GM23338 (cell line): ENCODE measurements at places on chromosomes 12 and 14.

- no peak for DNase-seq
Observed at GRCh38 chr12:105860561-105861207, 278.1 kb downstream of the NUAK1 start.

DNA sequence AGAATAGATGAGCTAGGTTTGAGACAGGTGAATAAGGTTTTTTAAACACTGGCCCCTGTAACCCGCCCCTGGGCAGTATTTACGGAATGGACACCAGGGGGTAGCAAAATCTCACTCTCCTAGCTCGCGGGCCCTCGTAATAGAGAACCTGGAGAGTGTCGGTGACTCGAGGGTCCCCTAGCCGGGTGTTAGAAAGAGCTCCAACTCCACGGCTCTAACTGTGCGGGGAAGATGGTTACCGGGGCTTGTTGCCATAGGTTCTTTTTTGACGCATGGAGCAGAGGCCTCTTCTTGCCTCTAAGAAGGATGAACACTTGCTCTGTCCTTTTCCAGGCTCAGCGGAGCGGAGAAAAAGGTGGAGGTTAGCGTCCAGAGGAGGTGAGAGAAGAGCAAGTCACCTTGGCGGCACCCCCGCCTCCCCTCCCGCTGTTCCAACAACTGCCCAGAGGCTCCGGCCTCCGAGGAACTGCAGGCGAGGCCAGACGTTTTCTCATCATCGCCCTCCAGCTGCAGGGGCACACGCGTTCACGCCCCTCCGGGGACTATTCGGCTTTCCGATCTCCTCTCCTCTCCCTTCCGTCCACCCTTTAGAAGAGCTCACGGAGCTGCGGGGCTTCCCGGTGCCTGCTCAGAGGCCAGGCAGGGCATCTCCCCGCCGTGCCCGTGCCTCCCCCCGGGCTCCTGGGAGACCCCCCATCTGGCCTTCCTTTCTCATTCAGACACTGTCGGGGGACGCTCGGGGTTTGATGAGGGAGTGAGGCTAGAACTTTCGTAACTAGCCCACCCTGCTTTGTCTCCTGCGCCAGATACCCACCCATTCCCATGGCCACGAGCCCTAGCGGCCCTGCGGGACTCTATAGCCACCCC is 1.4 kb upstream of the ARHGEF40 start:
- peak; percentile 88 for DNase-seq

- no peak for DNase-seq
Observed at GRCh38 chr12:86698641-86698980, 442.4 kb upstream of the MGAT4C start.

- no peak for DNase-seq
Observed at GRCh38 chr14:88599326-88599725, 36.5 kb downstream of the ZC3H14 start.

- no peak for DNase-seq
Observed at GRCh38 chr12:25013061-25013460, 64.2 kb upstream of the BCAT1 start.

DNA sequence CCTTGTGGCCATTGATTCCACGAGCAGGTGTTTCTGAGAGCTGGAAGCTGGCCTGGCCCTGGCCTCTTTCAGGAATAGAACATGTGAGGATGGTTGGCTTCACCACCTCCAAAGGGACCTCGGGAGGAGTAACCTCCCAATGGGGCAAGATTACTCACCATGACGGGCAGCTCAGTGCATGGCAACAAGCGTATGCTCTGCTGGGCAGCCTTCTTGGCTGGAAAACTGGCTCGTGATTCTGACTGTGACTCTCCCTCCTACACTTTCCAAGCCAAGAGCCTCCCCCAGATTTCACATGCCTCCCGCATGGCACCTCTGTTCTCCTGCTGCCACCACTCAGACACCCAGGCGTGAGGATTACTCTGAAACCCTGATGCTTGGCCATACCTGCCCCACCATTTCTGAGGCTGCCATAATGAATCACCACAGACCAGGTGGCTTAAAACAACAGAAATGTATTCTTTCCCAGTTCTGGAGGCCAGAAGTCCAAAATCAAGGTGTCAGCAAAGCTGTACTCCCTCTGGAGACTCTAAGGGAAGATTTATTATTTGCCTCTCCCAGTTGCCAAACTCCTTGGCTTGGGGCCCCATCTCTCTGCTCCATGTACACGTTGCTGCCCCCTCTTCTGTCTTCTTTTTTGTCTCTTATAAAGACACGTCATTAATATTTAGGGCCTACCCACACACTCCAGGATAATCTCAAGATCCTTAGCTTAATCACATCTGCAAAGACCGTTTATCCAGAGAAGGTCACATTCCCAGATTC is 215.9 kb downstream of the CHST11 start:
- DNase-seq = no peak

- DNase-seq = no peak
Observed at GRCh38 chr12:92301356-92301755, 155.7 kb upstream of the BTG1 start.

GRCh38 chr14:50012644-50013043 is 103.7 kb downstream of the VCPKMT start:
- DNase-seq = no peak

DNA sequence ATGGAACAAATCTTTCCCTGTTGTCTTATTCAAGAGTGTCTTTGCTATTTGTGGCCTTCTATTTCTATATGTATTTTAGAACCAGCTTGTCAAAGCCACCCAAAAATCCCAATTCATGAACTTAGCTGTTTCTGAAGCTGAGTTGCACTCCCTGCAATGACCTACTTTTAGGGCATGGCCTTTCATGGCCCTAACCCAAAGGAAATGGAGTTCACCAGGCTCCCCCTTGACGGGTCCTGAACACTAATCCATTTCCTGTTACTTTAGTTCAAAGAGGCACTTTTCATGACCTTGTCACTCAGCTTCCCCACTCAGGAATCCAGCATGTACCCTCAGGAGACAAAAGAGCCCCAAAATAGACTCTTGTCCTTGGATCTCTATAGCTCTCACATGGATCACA is 7.6 kb downstream of the TMED8 start:
- DNase-seq = no peak

GRCh38 chr14:47392326-47392725 is 283.1 kb downstream of the MDGA2 start:
- no peak for DNase-seq

GRCh38 chr14:70804556-70805162 is 4.7 kb downstream of the MAP3K9 start:
- peak; percentile 57 for DNase-seq

DNA sequence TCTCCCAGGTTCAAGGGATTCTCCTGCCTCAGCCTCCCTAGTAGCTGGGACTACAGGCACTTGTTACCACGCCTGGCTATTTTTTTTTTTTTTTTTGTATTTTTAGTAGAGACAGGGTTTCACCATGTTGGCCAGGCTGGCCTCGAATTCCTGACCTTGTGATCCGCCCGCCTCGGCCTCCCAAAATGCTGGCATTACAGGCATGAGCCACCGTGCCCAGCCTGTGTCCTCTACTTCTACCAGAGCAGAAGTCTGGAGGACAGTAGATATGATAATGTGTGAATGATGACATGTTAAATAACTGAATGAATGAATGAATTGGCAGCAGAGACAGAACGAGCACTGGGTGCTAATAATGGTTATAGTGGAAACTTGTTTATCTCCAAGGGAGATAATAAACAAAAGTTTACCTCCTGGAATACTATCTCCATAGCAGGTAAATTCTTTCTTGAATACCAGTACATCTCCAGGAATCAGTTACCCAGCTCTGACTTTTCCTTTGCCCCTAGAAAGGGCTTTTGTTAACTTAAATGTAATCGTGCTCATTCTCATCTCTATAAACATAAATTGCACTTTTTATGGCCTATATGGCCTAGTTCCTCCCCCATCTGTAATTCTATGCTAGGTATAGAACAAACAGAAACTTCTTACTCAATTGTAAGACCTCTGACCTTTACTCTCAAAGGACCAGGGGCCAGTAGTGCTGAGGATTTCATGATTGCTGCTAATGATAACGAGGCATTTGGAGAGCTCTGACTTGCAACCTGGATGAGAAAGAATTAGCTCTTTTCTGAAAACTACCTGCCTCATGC is 7.2 kb upstream of the LGALS3 start:
- no peak for DNase-seq

DNA sequence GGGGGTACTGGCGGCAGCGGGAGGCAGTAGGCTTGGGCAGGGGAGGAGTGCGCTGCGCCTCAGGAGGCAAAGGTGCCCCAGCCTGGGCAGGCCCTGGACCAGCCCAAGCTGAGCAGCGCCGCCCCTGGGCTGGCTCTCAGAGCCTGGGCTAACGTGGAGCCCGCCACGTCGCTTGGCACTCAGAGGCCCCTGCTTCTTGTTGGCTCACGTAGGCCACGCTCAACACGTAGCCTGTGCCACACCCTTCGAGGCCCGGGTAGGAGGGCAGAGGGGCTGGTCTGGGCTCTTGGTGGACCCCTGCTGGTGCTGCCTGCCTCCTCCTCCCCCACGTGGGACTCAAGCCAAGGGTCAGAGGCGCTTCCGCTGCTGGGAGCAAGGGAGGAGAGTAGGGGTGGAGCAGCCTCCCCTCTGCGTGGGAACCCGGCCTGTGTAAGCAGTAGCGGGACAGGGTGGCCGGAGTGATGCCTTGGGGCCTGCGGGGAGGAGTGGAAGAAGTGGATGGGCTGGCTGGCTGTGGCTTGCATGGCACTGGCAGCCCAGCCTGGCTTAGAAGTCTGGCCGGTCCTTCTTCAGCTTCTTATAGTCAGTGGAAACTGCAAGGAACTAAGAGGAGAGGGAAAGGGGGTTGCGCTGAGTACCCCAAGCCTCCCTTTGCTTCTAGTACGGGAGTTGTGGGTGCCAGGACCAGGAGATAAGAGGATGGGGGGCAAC is 5.7 kb downstream of the SHMT2 start:
- peak; percentile 78 for DNase-seq

- DNase-seq = no peak
Observed at GRCh38 chr12:67714648-67715047, 66.1 kb downstream of the DYRK2 start.
